ENCODE measurements at places on chromosomes 1 and 21.

GRCh38 chr21:29248124-29248523 lies 50.6 kb upstream of the BACH1 start:
- no peak for DNase-seq

- DNase-seq, result no peak
Observed at GRCh38 chr1:3759796-3760195, 7.5 kb downstream of the CCDC27 start.

DNA sequence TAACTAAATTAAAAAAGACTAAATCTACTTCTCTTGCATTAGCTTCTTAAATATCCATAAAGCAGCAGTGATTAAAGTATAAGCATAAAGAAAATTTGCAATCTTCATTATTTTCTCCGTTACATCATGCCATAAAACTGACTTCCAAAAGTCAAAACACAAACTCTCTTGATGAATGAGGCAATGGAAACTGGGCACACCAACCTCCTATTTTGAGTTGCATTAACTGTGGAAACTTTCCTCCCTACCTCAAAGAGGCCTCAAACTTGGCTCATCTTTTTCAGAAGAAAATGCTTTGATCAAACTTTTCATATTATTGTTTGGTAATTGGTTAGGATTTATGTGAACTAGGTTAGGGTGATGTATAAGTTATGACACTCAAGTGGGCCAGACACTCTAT lies 4.1 kb upstream of the BTG3 start:
- no peak for DNase-seq

- DNase-seq, result no peak
Observed at GRCh38 chr1:77557053-77557452, 125.4 kb downstream of the ZZZ3 start.

GRCh38 chr1:40788561-40789341 lies 5.2 kb downstream of the KCNQ4 start:
- no peak for DNase-seq

DNA sequence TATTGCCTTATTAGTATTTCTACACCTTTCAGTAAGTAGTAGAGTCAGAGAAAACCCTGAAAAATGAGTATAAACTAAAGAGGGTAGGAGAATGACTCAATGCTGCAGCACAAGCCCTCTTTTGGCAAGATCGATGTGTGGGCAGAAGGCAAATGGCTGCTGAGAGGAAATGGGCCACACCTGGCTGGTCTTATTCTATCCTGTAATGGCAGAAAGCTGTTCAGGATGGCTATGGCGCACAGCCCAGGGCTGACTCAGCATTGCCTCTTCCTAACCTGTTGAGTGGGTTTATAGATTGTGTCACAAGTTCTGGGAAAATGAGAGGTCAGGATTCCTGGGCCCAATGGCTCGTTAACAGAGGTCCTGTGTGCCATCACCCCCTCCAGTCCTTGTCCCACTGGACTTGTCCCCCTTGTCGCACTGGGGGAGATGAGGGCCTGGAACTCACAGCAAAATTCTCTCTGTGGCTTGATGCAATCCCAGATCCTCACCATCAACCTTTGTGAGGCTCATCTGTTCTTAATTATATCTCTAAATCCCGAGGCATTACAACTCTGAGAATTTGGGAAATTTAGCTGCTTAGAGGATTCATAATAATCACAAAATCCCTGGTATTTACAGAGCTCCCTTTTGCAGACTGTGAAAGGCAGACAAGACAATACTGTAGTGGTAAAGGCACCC lies 13.2 kb downstream of the HMGB4 start:
- DNase-seq, result no peak

GRCh38 chr1:53207726-53208125 lies 11.1 kb downstream of the CPT2 start:
- no peak for DNase-seq

DNA sequence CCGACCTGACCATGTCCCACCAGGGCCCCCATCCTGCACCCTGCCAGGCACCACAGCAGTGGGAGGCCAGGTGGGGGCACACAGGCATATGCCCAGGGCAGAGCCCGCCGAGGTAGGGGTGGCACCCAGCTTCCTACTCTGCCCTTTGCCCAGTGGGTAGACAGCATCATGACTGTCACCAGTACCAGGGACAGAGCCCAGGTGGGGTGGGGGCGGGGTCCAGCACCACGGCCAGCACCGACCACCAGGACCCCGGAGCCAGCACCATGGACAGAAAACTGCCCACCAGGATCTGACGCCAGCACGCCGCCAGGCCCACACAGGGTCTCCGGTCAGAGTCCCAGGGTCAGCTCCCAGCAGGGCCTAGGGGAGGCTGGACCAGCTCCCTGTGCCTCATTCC lies 3.8 kb downstream of the TAS1R3 start:
- DNase-seq, result no peak

DNA sequence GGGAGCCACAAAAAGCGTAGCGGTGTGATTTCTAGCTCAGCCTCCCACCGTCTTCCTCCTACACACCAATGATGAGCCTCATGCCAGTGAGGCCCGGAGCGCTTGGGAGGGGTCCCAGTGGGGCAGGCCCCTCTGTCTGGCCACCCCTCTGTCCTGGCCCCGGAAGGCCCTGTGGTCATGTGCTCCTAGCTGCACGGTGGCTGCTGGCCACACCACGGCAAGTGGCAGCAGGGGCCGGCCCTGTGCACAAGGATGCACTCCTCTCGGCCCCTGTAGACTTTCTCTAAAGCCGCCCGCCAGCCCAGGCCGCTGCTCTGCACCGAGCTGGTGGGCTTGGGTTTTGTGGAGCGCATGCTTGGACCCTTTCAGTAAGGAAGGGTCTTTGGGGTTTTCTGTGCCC lies 53.6 kb downstream of the KCNAB2 start:
- DNase-seq, result no peak

- DNase-seq, result no peak
Observed at GRCh38 chr21:38326429-38326828, 69.6 kb downstream of the KCNJ15 start.

DNA sequence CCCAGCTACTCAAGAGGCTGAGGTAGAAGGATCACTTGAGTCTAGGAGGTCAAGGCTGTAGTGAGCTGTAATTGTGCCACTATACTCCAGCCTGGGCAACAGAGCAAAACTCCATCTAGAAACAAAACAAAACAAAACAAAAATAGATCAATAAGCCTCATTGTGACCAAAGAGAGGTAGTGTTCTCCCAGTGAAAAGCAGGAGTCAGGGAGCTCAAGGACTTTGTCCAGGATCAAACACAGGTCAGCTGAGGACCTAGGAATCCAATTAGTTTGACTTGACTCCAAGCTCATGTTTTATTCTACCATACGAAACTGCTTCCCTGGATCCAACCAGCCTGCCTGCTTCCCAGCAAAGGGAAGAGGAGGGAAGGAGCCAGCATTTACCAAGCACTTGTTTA lies 21.5 kb upstream of the QSOX1 start:
- no peak for DNase-seq

DNA sequence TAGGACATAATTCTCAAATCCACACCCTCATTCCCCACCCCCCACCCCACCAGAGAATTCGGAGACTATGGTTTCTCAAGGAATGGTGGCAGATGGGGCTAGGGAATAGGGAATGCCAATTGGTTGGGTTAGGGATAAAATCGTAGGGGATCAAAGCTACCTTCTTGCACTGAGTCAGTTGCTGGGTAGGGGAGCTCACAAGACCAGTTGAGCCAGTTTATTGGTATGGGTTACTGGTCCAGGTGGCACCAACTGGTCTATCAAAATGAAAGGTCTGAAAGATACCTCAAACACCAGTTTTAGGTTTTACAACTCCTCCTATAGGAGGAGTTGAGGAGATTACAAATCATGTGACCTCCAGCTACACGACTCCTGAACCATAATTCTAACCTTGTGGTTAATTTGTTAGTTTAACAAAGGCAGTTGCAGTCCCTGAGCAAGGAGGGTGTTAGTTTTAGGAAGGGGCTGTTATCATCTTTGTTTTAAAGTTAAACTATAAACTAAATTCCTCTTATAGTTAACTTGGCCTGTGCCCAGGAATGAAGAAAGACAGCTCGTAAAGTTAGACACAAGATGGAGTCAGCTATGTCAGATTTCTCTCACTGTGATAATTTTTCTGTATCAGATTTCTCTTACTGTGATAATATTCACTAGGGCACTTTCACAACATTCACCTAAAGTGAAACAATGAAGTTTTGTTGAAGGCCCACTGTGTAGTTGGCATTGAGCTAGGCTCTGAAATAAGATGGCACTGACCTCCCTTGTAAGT lies 2.5 kb downstream of the SHISAL2A start:
- DNase-seq, result no peak

DNA sequence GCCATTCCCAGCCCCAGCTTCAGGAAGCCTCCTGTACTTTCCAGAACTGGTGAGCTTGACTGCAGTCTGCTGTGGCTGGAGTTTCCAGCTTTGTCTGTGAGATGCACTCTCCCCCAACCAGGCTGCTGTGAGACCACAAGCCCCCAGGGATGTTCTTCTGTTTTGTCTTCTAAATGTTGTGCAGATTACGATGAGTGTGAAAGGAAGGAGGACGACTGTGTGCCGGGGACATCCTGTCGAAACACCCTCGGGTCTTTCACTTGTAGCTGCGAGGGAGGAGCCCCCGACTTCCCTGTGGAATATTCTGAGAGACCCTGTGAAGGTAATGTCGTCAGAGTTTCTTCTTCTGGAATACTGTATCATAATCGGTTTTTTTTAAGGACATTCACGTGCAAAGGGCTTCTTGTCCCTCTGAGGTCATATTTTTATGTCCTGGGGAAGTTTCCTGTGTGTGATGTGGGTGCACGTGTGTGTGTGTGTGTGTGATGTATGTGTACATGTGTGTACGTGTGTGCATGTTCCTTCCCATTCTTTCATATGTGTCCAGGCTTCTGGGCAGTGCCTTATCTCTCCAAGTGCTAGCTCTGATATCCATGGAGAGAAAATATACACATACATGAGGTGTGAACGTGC lies 49.9 kb downstream of the UMODL1 start:
- DNase-seq, result no peak

DNA sequence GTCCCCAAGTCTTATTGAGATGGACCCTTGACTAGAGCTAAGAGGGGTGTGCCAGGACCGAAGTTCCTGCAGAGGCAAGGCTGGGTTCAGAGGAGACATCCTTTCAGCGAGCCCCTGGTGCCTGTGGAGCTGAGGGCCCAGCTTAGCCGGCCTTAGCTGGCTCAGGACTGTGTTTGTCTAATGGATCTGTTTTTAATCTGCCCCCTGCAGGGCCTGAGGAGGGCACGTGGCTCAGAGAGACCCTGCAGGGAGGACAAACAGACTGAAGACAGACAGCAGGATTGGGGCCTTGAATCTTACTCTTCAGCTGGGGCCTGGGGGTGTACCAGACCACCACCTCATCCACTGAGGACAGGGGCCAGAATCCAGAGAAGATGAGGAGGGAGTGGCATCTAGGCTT lies 1.6 kb downstream of the CRABP2 start:
- DNase-seq, result no peak

DNA sequence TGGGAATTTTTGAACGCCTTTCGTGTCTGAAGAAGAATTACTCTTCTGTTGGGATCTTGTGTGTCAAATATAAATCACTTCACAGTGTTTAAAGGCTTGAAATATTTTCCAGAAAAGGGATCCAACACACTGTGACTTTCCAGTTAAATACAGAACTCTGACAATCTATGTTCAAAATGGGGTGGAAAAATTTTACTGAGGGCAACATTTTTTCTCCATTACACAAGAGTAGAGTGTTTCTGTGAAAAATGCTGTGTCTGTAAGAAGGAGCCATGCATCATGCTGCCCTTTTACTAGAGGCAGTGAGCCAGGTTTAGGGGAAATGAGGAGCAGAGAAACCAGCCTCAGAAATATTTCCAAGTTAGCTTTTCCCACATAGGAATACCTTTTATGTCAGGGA lies 86.5 kb downstream of the VPS13D start:
- DNase-seq, result peak; percentile 34

- no peak for DNase-seq
Observed at GRCh38 chr1:101178341-101178687, 58.5 kb upstream of the S1PR1 start.

DNA sequence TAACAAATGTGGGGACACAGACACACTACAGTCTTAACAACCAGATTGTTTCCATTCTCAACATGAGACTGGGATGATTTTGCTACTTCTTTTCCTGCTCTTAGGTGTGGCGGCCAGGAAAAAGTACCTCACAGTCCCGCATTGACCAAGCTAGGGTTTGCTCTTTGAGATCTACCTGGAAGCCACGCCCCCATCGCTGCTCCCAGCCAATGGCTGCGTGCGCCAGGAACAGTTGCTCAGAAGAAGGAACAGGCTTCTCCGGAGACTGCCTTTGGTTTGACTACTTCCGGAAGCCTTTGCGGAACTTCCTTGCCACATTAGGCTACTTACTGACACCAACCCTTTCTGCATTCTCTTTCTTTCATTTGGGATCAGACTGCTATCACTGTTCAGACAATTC lies 44.2 kb upstream of the PLD5 start:
- DNase-seq, result no peak

DNA sequence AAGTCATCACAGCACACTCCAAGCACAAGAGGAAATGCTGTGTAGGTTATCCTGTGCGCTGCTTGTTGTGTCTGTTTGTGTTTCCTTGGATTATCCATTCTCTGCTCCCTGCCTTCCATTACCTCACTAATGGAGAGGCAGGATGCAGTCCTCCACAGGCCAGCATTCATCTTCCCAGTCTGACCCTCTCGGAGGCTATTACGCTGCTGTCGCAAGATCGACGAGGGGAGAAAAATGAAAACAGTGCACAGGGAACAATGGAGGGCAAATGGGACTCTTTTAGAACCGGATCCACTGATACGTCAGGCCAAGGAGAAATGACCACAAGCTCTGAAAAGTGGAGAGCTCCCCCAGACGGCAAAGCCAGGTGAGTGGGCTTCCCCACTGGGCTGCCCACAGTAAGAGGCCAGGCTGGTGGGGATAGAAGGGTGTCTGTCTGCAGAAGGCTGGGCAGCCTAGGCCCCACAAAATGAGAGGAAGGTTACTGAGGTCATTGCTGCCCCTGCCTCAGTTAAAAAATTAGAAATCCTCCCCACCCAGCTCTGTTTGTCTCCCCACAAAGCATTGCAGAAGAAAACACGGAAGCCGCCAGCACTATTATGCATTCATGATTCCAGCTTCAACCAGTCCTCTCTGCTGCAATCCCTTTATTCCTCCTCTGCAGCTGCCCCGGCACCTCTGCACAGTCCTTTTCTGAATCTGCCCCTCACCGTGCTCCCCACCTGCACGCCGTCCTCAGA lies 21.7 kb downstream of the LRRN2 start:
- DNase-seq, result no peak

DNA sequence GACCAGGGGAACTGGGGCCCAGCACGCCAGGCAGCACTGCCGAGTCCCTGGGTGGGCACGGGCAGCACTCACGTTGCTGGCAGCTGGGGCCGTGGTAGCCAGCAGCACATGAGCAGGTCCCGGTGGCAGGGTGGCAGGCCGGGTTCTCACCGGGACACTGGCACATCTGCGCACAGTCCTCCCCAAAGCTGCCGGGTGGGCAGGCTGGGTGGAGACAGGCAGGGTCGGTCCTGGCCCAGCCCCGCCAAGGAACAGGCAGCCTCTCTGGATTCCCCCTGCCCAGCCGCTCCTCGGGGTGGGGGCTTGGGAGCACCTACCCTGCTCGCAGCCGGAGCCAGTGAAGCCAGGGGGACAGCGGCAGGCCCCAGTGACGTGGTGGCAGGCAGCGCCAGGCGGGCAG lies 42.5 kb downstream of the ARHGEF16 start:
- no peak for DNase-seq

- no peak for DNase-seq
Observed at GRCh38 chr1:25773441-25774125, 26.4 kb upstream of the SELENON start.

GRCh38 chr1:51120629-51121028 lies 18.6 kb downstream of the C1orf185 start:
- no peak for DNase-seq
